ENCODE measurements at places on chromosomes 7 and 10. TPM values are rescaled to one million over a fixed set of nuclear protein-coding genes. Genes with fewer than 3 reads are reported as not detected.

The SLC39A12 gene
- not detected for total RNA-seq

The ARMC3 gene
- total RNA-seq = 2.2 TPM

The CACNB2 gene
- 16.1 TPM for total RNA-seq

The DKK1 gene
- total RNA-seq = 26.5 TPM

The FKBP9 gene
- total RNA-seq = 209 TPM

The TRIM4 gene
- total RNA-seq = 24.6 TPM

The DTX2 gene
- 17.1 TPM for total RNA-seq

The PLA2G12B gene
- total RNA-seq = 0.72 TPM

The LRRD1 gene
- total RNA-seq = 4.1 TPM

DNA sequence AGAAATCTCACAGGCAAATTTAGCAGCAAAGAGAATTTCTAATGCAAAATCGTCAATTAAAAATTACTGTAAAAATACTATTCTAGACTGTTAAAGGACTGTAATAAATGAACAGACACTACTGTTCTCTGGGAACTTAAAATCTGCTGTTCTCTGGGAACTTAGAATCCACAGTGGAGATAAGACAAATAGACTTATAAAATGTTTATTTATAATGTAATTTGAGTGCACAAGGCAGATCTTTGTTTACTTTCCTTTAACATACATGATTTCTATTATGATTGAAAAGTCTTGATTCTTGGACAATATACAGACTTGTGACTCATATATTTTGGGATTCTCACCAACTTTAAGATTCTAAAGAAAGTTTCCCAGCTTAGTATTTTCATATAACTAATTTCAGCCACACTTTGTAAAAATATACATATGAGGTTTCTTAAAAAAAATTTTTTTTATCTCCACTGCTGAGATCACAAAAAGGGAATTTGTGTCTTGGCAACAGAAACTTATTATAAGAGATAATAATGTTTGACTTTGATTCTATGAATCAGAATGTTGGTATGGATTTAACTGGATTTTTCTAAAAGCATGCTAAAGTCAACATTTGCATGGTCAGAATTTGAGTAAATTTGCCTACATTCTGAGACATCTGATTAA is 166.3 kb upstream of the RHOBTB1 start:
- DNase-seq = peak; percentile 84

- DNase-seq = peak; percentile 93
These were observed at the start of gene SMO for GRCh38 chr7:129188372-129188891. Gene SMO, plus strand, starts transcription at chr7:129188633. Its CDS starts 519 bp downstream, at chr7:129189152.

GRCh38 chr7:101163279-101164070 is 1.9 kb downstream of the VGF start:
- DNase-seq = no peak

- peak; percentile 39 for DNase-seq
These were observed 171.2 kb upstream of the COL1A2 start for GRCh38 chr7:94223375-94224084.

DNA sequence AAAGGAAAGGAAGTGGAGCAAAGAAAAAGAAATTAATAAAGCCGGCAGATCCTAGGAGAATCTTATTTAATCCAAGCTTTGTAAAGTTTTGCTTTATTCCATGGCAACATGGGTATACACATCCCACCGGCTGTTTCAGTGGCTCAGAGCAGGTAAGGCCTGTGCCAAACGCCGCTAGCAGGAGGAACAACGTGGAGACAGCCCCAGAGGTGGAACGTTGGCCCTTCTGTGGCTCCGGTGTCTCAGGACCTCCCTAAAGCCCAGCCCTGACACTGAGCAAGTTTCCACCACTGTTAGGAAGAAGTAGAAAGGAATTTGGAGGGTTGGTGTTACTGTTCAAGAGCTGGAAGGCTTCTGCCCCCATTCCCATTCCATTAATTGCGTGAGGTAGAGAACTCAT is 52.0 kb downstream of the EGFR start:
- no peak for DNase-seq

DNA sequence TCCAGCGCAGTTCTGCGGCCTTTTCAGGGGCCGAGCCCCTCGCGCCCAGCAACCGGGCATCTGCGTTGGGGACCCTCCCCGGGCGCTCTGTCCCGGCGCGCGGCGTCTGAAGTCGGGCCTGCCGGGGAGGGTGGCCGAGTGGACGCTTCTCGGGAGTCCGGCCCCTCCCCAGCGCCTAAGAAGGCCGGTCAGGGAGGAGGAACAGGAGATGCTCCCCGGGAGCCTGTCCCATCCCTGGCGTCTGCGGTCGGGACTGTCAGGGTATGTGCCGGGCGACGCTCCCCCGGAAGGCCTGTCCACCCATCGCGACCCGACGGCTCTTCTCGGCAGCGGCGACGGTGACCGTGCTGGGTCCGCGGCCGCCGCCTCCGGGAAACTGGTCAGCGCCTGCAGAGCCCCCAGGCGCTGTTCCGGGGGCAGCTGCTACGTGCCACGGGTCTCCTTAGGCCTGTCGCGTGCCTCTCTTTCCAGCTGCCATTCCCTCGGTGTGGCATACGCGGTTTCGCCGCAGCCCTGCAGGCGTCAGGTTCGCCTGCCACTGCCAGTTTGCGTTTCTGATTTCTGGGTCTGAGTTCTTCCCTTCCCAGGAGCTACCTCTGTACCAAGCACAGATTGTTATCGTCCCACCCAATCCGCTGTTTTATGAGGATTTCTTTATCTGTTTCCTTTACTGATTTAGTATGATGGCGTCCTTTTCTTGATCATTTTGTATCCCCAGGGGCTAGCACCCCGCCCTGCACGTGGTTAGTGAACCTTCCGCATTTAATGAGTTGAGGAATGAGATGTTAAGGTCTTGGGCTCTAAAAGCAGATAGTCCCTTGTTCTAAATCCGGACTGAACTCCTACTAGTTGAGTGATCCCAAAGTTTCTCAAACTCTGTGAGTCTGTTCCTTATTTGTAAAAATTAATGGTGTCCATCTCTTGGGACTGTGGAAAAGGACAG is 782 bp downstream of the IFIT5 start:
- peak; percentile 56 for DNase-seq

- no peak for DNase-seq
These were observed 218.6 kb downstream of the DGKI start for GRCh38 chr7:137628216-137628615.

- no peak for DNase-seq
These were observed 442.6 kb upstream of the IGFBP3 start for GRCh38 chr7:46363688-46364087.

DNA sequence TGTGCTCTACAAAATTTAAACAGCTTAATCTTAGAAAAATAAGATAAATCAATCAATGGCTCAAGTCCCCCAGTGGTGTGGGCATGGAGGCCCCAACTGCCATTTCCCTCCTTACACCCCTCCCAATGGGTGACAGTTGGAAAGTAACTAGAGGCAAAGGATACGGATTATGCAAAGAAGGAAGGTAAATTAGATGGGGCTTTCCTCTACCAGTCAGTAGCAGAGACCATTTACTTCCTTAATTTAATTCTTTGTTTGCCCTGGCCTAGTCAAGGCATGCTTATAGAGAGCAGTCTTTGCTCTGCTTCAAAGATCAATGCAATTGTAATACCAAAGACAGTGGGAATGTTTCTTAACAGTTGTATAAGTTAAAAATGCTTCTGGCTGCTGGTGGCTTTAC is 63.3 kb upstream of the PAPSS2 start:
- no peak for DNase-seq

DNA sequence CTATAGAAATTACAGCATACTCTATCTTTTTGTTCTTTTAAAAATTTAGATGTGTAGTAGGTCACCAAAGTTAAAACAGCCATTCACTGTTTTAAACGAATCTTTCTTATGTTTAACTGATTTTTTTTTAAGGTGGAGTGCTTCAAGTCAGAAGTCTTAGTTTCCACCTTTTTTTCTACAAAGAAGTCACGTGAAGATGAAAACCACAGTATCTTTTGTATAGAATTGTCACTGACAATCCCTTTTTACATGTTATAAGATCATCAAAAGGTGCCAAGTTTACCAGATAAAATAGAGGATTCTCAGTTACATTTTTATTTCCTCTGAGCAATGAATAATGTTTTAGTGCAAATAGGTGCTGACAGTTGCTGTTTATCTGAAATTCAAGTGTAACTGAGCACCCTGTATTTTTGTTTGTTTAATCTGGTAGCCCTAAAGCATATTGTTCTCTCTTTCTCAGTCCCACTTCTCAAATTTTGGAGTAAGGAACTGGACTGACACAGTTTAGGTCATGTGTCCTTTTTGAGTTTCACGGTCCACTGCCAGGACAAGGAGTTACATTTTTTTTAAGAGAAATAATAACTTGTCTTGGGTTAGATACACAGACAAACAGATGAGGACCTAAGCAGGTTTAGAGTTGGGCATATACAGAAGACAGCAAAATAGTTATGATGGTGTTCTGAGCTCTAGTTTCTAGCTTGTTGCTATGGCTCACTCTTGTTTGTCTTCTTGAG is 233.2 kb upstream of the MBL2 start:
- DNase-seq = no peak

DNA sequence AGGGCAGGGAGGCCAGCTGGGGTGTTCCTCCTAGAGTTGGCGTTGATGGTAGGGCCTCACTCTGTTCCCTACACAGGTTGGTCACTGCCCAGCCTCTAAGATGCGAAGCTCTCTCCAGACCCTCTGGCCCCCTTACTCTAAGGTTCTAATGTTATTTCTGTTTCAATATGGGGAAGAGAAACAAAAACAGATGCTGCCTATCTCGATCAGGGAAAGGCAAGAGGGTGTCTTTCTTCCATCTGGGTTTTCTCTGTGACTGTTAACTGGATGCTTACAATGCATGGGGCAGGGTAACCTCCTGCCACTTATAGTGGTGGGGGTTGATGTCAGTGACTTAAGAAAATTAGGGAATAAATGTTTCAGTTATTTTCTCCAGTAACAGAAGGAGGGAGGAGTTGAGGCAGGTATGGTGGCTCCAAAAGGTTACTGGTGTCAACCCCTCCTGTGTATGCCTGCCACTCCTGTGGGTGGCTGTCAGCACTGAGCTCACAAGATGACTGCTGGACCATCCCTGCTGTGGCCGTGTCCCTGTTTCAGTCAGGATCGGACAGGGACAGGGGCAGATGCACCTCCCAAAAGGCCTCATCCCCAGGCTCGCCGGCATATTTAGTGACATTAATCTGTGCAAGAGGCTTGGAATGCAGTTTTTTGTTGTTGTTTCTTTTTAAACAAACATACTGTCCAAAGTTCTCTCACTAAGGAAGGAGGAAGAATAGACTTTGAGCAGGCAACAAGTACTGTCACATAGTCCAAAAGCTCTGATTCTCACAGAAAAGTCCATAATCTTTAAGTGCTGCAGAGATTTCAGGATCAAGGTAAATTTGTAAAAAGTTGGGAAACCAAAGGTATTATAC is 39.6 kb upstream of the SYPL1 start:
- no peak for DNase-seq

- peak; percentile 0 for DNase-seq
These were observed 445.7 kb downstream of the ADRA2A start for GRCh38 chr10:111522551-111522950.

DNA sequence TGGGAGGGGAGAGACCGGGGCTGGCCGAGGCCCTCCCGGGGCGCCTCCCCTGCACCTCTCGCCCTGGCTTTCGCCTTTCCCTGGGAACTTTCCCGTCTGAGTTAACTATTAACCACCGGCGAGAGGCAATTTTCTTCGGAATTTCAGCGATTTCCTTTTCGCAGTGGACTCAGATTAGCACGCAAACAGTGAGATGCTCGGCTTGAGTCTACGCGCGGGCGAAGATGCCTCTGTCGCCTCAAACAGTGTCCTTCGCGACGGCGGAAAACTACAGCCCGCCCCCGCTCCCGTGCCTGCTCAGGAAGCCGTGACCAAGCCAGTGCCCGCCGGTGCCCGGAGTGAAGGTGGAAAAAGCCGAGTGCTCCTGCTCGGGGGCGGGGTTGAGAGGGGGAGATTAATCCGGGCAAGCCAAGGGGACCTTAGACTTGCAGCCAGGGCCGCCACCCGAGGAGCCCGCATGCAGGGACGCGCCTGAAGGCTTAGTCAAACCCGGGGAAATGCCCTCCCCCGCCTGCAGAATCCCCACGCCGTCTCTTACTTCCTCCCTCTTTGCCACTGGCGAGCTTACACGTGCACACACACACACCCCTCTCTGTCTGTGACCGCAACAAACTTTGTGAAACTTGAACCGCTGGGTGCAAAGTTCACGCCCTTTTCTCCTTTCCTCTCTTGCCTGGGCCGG is 14.5 kb upstream of the PAX2 start:
- DNase-seq = peak; percentile 11

DNA sequence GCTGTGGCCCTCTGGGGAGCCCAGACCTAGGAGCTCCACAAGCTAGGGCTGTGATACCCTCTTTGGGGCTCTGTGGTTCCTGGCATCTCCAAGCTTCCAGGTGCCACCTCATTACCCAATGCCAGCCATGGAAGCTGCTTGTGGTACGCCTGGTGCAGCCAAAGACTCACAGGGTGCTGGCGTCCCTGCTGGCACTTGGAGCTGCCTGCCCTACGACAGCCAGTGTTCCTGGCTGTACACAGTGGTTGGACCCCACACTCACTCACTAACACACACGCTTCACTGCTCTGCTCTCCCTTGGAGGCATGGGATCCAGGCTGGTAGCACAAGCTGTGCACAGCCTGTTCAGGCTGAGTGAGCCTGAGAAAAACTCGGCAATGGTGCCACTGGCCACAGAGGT is 894.1 kb upstream of the PHF14 start:
- DNase-seq = no peak

DNA sequence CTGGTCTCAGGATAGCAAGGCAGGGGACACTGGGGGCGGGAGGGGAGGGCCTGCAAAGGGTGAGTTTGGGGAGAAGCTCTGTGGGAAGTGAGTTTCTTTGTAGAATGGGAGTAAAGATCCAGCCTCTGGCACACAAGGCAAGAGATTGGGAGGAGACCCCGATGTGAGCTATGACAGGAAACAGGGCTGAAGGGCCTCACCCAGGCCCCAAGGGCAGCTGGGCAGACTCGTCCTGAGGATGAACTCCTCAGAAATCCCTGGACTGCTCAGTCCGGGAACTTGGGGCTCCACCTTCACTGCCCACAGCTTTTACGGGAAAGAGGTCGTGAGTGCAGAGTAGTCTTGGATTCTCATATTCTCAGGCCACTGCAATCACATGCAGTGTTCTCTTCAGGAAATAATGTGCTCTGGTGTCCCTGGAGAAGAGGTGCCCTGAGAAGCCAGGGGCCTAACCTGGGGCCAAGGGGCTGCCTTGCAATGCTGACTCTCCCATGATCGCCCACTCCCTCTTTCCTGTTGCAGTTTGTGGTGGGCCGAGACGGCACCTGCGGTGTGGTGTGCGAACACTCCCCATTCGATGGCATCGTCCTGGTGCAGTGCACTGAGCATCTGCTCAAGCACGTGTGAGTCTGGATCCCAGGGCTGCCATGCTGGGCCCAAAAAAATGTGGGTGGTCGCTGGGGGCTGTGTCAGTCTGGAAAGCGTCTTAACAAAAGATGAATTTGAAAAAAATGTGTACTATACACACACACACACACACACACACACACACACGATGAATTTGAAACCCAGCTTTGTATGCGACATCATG is 31.3 kb upstream of the C10orf53 start:
- peak; percentile 44 for DNase-seq

GRCh38 chr7:3083350-3083749 is 39.7 kb upstream of the CARD11 start:
- peak; percentile 8 for DNase-seq
